ENCODE measurements at places on chromosomes 1 and 21.

DNA sequence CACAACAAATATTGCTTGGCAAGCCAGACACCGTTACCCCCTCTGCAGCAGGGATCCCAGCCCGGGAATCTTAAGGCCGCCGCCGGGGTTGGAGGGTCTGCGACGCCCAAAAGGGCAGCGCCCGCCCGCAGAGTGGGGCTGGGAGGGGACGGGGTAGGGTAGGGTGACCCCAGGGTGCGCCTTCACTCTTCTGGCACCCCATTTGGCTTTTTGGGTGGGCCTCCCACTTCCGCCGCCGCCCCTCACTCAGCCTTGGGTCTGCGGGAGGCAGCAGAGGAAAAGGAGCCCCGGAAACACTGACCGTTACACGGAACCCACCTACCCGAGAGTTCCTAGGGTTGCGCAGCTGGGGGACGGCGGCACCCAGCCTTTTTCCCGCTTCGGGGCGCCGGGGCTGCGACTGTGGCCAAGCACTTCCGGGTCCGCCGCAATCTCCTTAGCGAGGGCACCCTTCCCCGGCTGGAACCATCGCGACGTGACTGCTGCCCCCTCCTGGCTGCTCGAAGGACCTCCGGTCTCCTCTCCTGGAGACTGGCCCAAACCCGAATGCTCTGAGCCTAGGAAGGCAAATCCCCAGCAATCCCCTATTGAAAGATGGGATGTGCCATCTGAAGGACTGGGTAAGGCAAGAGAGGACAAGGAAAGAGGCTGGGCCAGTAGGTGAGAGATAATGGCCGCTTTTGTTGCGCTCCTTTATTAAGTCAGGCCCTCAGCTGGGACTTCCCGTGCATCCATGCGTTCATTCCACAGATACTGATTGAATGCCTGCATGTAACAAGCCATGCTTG is at the start of gene PIGC:
Gene PIGC, minus strand, starts transcription at position 404 of the 788 bp plus-strand sequence. CDS start 1,447 bp downstream, outside the sequence.
- peak; percentile 88 for DNase-seq

DNA sequence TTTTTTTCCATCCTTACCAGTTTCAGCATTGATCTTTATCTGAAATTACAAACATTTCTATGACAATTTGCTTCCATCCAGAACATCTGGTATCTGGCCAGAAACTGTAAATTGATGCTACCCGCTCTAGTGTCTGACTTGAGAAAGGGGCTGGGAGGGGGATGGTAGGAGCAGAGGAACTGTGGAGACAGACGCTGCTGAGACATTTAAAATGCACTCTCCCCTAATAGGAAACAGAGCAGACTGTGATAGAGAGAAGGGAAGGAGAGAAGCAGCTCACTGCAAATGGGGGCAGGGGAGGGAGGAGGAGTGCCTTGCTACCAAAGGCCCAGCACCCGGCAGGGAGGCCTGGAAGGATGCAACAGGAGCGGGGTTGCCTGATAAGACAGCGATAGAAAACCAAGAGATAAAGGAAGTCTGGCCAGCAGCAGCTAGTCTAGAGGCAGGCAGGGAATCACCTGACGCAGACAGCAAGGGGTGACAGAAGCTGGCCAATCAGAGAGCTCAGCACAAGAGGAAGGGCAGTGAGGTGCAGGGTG is 195.5 kb upstream of the NFIA start:
- no peak for DNase-seq

DNA sequence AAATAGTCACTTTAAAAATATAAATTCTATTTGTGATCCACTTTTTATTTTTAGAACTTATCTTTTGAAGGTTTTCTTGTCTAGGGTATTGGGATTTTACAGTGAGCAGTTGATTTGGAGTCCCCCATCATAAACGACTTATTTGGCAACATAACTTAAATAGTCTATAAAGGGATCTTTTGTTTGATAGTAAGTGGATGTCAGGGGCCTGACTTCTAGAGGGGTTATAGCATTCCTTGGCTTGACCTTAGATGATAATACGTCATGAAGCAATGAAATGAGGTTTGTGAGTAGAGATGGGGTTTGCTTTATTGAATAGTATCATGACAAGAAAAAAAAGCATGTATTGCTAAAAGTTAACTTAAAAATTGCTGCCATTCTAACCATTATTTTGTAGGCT is 17.8 kb downstream of the VPS45 start:
- DNase-seq = no peak

DNA sequence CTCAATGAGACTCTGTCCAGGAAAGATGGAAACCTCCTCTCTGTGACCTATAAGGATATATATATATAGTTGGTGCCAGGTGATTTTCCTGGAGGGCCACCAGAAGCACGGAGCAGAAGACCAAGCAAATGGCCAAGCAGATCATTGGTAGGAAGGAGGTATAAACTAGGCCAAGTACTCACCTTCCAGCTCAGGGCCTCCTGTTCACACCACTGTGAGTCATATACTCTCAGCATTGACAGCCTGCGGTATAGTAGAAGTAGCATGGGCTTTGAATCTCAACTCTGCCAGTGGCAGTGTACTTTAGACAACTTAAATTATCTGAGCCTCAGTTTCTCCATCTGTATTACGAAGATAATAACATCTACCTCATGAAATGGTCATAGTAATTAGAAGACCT is 15.4 kb downstream of the IL12RB2 start:
- no peak for DNase-seq

- DNase-seq = no peak
Measured at GRCh38 chr1:227915564-227916553, 31.9 kb downstream of the WNT9A start.

DNA sequence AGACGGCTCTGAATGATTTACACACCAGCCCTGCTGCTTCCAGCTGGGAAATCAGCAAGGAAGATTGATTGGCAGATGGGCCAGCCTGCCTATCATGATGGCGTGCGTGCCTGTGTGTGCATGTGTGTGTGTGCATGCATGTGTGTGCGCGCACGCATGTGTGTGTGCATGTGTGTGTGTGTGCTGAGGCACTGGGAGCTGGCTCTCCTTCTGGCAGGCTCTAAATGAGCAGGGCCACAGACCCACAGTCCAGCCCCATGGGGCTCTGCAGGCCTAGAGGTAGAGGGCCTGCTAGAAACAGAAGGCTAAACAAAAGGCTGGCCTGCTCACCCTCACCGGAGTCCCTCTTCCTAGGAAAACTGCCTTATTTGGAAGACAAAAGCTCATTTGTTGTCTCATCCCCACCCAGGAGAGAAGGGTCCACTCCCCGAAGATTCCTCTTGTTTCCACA is 6.0 kb downstream of the KLHDC8A start:
- DNase-seq = no peak

DNA sequence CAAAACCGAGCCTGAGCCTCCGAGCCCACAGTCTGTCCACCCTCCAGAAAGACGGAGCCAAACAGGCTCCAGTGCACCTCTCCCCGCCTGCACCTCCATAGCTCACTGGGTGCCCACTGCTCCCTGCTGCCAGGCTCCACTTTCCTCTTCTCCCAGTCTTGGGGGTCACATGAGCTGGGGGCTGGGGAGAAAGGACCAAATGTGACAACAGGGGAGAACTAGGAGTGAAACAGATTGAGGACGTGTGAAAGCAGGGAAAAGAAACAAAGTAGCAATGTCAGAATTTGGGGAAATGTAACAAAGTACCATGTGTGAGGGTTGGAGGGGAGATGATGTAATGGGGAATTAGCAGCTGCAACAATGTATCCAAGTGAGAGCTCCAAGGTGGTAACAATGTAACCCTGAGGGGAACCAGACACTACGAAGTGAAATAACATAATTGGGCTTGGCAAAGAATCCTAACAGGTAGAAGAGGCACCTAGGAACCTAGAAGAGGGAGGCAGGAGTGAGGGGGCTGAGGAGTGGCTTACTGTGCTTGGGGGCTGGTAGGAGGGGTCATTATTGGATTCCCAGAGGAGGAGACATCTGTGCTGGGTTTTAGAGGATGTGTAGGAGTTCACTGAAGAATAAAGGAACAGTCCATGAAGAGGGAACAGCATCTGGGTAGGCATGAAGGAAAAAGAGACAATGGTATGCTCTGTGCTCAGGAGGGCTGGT is 12.5 kb downstream of the SDC3 start:
- no peak for DNase-seq

DNA sequence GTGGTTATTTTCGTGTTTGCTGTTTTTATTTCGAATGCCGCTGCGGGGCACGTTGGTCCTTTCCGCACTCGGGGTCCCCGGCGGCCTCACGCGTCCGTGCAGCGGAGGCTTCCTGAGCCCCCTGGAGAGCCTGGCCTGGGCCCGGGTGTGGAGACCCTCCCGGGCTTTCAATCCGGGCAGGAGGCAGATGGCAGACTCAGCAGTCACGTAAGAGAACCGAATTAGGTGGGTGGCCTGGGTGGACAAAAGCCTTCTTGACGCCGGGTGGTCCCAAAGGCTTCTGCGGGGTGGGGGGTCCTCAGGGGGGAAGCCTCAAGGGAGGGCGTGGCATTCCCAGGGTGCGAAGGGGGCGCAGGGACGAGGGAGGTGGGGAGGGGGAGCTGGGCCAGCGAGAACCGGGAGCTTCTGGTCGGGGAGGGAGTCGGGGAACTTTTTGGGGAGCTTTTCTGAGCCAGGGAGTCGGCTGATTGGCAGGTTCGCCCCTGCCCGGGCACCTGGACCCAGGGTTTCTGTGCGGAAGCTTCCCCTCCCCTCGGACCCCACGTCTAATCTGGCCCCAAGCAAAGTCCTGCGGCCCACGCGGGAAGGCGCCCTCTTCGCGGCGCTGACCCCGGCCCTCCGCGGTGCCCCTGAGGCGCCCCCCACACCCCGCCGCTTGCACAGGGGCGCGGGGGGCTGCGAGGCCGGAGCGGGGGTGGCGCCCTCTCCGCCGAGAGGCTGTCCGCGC is 1.3 kb upstream of the HES4 start:
- no peak for DNase-seq

DNA sequence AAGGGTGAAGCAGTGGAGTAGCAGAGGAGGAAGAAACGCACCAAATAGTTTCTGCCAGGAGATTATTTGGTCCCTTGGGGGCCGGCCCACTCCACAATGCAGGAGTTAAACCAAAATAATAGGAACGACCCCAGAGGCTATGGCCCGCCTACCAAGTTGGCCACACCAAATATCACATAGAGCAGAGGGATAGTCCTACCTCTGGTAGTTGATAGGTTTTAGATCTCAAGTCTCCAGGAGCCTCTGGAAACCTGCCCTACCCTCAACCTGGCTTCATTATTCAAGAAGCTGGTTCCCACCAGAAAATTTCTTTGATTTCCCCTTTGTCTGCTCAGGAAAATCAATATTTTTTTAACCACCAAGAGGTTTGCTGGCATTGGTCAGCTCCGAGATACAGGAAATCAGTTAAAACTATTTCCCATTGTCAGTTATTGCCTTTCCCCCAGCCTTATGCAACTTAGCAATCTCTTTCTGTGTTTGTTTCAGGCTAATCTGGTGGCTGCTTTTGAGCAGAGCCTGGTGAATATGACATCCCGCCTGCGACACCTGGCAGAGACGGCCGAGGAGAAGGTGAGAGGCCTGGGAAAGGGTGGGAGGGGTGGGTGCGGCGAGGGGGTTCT is 35.5 kb upstream of the IPO9 start:
- no peak for DNase-seq

DNA sequence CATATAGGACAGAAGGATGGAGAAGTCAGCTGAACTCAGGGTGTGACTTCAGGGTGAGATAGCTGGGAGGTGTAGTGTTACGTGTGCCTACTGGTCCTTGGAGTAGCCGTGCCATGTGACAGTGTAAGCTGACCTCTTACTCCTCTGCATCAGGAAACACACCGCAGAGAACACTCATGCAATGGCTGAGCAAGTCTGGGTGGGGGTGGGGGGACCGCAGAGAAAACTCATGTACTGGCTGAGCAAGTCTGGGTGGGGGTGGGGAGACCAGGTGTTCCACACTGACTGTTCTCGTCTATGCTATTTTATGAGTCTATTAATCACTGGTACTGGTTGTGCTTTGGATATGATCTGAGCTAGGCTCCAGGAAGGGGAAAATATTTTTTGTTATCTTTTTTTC is 233.1 kb downstream of the PAPPA2 start:
- no peak for DNase-seq

GRCh38 chr1:56199061-56199460 is 380.3 kb downstream of the PLPP3 start:
- DNase-seq = no peak

GRCh38 chr1:58003988-58004387 is 542.5 kb downstream of the OMA1 start:
- no peak for DNase-seq

DNA sequence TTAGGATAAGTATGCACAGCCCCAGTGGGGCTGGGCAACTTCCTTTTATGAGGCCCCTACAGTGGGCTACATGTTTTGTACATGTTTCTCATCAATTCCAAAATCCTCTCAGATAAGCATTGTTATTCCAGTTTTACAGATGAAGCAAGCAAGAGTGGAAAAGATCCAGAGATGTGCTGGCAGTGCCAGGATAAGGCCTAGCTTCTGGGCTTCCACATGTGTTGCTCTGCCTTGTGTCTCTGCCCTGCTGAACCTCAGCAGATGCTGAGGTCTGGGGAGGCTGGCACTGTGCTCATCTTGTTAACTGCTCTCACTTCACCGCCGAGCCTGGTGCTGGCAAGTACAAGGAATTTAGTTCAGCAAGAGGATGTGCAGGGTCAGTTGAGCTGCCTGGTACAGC is 202.1 kb downstream of the TRABD2B start:
- DNase-seq = no peak

GRCh38 chr1:223886516-223886921 is 40.8 kb upstream of the TP53BP2 start:
- no peak for DNase-seq

- no peak for DNase-seq
Measured at GRCh38 chr1:156143765-156144489, 9.5 kb upstream of the SEMA4A start.

DNA sequence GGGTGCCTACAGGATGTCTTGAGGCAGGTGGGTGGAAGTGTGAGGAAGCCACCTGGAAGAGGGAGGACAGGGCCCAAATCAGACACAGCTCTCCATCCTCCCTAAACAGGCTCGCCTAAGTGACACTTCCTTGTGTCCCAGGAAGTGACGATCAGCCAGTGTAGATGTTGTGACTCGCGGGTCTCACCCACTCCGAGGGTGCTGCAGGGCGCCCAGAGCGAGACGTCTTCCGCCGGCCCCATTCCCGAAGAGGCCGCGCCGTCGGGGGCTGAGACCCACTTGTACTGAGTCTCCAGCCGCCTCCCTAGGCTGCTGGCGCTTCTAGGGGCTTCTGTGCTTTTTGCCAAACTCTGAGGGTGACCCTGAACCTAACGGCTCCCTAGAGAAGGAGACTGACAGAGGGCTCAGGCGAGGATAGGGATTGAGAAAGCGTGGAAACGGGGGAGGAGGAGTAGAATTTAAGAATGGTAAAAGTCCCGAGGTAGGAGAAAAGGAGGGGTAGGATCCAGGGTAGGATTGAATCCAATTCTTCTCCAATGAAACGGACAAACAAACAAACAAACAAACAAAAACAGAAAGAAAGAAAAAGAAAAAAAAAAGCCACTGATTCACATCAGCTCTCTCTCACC is 543 bp upstream of the MARK1 start:
- no peak for DNase-seq

GRCh38 chr21:29105218-29105617 is 25.2 kb upstream of the MAP3K7CL start:
- DNase-seq = no peak

- DNase-seq = no peak
Measured at GRCh38 chr1:197302775-197303174, 34.7 kb downstream of the CRB1 start.

DNA sequence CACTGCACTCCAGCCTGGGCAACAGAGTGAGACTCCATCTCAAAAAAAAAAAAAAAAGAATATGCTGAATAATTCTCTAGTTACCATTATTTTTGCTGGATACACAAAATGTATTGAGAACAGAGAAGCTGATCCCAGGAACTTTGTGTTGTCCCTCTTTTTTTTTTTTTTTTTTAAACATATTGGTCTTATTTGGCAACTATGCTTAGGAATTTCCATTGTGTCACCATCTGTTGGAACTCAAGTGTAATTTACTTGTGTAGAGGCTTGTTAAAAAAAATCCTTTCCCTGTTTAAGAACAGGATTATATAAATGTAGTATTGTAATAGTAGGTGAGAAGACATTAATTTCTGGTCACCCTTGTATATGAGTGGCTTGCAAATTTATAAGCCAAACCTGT is 28.6 kb downstream of the CAMSAP2 start:
- no peak for DNase-seq
